ENCODE measurements at places on chromosomes 6 and 20. TPM values are rescaled to one million over a fixed set of nuclear protein-coding genes. Genes with fewer than 3 reads are reported as not detected.

DNA sequence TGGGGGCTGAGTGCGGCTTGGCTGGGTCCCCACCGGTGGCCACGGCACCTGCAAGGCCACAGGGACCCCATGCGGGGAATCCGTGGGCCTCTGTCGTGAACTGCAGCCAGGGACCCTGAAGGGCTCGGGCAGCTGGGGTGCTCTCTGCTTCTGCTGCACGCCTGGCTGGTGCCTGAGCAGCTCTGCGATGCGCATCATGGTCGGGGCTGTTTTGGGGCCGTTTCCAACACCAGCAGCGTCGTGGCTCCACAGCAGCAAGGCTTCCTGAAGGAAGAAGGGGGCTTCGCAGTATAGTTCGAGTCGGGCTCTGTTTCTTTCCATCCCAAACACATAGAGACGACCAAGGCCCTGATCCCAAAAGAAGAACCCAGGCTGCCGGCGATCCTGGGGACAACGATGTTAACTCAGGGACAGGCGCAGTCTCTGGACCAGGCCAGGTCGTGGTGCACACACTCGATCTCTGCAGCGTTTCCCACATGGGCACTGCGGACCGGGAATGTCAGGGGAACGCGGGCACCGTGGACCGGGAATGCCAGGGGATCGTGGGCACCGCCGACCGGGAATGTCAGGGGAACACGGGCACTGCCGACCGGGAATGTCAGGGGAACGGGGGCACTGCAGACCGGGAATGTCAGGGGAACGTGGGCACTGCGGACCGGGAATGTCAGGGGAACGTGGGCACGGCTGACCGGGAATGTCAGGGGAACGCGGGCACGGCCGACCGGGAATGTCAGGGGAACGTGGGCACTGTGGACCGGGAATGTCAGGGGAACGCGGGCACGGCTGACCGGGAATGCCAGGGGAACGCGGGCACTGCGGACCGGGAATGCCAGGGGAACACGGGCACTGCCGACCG lies 36.8 kb upstream of the BHLHE23 start:
- DNase-seq = peak; percentile 26

- no peak for DNase-seq
Measured at GRCh38 chr6:26321005-26321404, 44.0 kb upstream of the BTN3A2 start.

DNA sequence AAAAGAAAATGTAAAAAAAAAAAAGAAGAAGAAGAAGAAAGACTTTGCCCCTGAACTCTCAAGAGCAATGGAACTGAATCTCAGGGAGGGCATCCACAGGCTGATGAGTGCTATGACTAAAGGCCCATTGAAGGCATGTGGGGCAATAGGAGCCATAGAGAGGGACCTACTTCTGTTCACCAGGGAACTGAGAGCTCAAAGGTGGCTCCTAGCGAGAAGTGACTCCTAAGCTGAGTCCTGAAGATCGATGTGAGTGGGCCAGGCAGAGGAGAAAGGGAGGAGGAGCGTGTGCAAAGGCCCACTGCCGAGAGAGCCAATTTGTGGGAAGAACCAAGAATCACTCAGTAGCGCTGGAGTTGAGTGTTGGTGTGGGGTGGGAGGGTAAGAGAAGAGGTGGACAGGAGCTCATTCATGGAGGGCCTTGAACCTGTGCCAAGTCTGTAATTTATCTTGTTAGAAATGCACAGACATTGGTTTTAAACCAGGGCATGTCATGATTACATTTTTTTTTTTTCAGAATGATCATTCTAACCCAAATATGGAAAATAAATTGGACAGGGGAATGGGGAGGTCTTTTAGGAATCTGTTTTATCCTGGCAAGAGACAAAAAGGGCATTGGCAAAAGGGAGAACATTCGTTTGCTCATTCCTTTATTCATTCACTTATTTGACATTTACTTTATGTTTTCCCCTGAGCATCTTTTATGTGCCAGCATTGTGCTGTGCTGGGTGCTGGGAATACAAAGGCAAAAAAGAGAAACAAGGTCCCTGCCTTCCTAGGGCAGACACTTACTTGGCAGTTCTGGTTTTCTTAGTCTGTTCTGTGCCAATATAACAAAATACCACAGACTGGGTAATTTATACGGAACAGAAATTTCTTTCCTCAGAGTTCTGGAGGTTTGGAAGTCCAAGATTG lies 67.4 kb upstream of the DSP start:
- DNase-seq = no peak

- no peak for DNase-seq
Measured at GRCh38 chr6:134464690-134465411, 146.9 kb upstream of the SGK1 start.

DNA sequence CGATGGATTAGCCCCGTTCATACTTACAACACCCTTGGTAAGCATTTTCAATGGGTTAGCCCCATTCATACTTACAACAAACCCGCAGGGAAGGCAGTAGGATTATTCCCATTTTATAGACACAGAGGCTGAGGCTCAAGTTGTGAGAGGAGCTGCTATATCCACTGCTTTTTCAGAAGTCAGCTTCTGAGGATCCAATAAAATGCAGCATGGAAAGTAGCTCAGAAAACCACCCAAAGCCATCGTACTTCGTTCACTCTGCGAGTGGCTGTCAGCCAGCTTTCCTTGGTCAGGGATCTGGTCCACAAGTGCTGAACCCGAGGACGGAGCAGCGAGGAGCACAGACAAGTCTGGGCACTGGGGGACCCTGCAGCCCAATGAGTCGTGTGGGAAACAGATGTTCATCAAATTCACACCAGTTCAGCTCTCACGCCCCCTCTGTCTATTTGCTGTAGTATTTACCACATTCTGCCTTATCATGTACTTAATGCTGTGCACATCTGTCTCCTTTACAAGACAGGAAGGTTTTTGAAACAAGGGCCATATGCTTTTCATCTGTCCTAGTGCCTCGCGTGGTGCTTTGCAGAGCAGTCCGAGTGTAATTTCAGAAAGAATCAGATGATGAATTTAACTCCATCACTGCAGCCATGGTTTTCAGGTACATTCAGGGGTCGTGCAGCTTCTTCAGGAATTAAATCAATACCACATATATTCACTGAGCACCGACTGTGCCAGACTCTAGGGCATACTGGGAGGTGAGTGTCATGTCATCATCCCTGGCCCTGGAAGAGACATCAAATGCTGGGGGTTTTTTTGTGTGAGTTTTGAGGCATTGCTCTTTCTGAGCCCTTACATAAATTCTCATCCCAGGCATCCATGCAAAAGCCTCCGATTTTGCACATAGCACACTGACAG lies 256.9 kb downstream of the CDH26 start:
- no peak for DNase-seq

GRCh38 chr6:39698789-39699188 lies 26.4 kb downstream of the KIF6 start:
- no peak for DNase-seq

DNA sequence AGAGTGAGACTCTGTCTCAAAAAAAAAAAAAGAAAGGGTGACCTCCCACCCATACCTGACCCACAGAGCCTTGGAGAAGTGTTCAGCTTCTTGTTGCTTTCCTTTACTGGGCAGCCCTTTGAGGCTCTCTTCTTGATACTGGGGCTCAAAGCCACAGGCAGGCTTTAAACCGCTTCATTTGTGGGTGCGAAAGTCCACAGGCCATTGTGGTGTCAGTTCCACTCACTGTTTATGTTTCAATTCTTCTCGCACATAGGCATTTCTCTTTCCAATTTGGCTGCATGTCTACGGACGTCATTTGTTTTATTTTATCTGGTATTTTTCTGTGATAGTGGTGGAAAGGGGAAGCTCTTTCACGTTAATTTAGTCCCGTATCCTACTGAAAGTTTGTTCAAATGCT lies 34.6 kb downstream of the PPARD start:
- no peak for DNase-seq

DNA sequence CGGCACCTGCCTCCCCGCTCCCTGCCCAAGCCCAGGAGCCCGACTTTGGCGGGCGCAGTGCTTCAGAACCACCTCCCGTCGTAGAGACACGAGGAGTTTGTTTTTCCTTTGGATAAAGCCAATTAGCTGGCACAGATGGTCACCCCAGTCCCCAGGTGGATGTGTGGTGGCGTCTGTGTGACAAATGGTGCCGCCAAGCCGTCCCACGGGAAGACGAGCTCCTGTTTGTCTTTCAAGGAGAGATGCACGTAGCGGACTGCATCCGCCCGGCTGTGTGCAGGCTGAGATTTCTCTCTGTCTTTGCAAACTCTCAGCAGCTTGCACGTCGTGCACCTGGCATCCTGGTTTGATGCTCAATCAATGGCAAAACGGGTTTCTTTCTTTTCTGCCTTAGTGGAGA lies 16.1 kb upstream of the MRGBP start:
- DNase-seq = no peak

- DNase-seq = no peak
Measured at GRCh38 chr20:17438436-17439039, 92.6 kb downstream of the BFSP1 start.

DNA sequence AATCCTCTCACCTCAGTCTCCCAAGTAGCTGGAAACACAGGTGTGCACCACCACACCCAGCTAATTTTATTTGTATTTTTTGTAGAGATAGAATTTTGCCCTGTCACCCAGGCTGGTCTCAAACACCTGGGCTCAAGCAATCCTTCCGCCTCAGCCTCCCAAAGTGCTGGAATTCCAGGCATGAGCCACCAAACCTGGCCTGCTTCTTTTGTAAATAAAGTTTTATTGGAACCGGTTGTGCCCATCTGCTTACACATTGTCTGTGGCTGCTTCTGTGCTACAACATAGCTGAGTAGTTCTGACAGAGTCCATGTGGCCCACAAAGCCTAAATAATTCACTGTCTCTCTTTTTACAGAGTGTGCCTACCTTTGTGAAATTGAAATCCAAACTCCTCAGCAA lies 109.7 kb upstream of the NRSN1 start:
- DNase-seq = no peak

DNA sequence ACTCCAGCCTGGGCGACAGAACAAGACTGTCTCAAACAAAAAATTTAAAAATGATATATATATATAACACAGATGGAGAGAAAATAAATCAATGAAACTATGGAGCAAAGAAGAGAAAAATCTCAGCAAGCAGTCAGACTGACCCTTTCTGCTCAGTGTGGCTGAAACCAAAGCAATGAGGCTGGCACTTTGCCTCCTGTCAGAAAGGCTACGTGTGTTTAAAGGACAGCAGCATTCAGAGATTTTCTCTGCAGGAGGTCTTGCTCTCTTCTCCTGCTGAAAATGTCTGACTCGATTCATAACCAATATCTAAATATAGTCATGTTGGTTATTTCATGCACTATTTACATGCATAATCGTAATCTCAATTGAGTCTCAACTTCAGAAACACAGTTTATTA lies 527.0 kb upstream of the JARID2 start:
- DNase-seq = no peak

DNA sequence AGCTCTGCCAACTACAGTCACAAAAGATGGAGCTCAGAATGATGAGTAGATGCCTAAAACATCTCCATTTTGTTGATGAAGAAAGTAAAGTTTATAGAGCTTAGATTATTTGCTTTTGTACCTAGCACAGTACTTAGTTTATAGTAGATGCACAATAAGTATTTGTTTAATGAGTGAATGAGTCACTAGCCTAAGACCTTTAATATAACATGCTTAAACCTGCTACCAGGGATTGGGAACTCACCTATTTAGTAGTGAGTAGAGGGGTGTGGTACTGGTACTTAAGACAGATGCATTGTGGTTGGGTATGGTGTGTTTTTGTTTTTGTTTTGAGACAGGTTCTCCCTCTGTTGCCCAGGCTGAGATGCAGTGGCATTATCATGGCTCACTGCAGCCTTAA lies 35.8 kb downstream of the TRIM38 start:
- DNase-seq = no peak

- DNase-seq = no peak
Measured at GRCh38 chr6:98487612-98488011, 346.8 kb upstream of the POU3F2 start.

DNA sequence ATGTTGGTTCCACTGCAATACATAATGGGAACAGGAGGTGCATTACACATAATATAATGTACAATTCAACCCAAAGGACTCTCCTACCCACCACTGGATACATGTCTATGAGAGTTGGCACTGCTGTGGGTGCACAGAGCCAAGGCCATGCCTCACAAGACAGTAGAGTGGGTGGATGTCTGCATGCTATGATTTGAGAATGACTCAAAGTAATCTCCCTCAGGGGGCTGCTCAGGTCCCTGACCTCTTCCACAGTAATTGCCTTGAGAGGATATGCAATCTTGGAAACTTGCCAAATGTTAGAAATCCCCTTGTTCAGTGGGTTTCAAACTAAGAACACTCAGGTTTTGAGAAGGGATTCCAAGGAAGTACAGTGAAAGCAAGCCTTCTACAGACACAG lies 79.0 kb downstream of the ANKEF1 start:
- DNase-seq = no peak

DNA sequence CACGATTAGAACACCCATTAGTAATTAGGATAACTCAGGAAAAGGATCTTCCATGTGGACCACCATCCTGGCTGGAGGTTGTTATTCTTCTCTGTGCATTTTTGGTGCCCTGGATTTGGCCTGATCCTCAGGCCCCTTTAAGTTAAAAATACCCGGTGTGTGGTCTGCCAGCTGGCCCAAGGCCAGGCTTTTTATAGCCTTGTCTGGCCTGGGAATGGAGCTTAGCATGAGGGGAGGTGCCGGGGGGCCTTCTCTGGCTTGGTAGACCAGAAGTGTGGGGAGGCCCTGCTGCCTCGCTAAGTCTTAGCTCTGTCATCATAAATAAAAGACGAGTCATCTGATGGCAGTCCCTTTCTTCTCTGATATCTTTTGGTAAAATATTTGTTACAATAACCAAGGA lies 71.4 kb downstream of the ARID1B start:
- DNase-seq = peak; percentile 87

DNA sequence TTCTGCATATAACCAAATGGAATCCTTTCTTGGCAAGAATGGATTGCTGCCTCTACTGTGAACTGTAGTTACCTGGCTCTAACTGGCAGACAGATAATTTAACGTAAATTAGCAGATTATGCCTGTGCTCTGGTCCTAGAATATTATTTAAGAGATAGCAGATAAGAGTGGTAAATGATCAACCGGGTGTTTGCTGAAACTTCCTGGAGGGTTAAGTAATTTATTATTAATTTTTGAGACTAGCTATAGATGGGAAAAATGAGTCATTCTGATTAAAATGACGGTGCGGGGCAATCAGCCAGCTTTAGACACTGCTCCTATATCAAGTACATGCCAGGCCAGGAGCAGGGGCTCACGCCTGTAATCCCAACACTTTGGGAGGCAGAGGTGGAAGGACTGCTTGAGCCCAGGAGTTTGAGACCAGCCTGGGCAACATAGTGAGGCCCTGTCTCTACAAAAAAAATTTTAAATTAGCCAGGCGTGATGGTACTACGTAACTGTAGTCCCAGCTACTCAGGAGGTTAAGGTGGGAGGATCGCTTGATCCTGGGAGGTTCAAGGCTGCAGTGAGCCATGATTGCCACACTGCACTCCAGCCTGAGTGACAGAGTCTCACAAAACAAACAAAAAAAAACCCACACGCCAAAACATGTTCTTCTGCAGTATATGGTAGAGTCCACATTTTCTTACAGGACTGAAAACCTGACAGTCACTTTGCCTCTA lies 22.6 kb downstream of the B4GALT5 start:
- no peak for DNase-seq

GRCh38 chr6:147310521-147310920 lies 106.3 kb downstream of the STXBP5 start:
- no peak for DNase-seq

KCNK16 gene
- total RNA-seq = not detected

STMND1 gene
- not detected for total RNA-seq

MAP3K4 gene
- 43.6 TPM for total RNA-seq

MYCT1 gene
- total RNA-seq = 15.3 TPM

HEY2 gene
- total RNA-seq = 66.8 TPM

MYH7B gene
- total RNA-seq = 297 TPM

CCNC gene
- 16.9 TPM for total RNA-seq

AKAP12 gene
- total RNA-seq = 15.1 TPM

EYA2 gene
- total RNA-seq = 1.4 TPM

Measured in left ventricle myocardium superior (tissue), 1 donor.